ENCODE measurements at places on chromosomes 13 and 19.
A peak's percentile ranks its signal among the peaks of the same experiment; 100 is the strongest.

DNA sequence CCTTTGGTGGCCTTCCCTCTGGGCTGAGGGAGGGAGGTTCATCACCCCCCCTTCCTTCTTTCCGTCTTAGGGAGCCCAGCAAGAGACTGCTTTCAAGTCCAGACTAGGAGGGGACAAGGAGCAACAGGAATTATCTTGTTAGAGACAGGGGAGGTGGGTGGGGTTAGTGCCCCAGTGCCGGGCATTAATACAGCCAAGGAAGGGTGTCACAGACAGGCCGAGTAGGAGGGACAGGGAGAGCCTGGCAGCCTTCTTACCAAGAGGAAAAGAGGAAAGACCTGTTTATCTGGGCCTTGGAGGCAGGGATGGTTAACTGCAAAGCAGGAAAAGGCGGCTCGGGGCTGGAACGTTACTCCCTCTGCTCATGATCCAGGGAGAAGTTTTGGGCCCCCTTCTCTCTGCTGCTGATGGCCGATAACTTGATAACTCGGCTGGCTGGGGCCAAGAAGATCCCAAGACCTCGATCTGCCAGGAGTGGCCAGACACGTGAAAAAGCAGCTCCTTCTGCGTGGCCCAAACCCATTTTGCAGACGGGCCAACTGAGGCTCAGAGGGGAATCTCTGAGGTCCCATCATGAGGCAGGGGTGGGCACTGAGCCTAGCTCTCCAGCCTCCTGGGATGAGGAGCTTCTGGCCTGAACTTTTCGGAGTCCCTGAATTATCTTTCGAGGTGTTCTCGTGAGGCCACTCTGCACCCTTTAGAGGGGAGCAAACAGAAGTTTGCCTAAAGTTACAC, 79.3 kb downstream of the PTPRS start:
- DNase-seq: no peak

DNA sequence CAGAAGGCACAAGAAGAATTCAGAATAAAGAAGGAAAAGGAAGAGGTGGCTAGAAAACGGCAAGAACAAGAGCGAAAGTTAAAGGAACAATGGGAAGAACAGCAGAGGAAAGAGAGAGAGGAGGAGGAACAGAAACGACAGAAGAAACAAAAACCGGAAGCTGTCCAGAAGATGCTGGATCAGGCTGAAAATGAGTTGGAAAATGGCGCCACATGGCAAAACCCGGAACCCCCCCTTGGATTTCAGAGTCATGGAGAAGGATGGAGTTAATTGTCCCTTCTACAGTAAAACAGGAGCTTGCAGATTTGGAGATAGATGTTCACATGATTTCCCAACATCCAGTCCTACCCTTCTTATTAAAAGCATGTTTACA, 6.7 kb downstream of the CD209 start:
- no peak for DNase-seq

DNA sequence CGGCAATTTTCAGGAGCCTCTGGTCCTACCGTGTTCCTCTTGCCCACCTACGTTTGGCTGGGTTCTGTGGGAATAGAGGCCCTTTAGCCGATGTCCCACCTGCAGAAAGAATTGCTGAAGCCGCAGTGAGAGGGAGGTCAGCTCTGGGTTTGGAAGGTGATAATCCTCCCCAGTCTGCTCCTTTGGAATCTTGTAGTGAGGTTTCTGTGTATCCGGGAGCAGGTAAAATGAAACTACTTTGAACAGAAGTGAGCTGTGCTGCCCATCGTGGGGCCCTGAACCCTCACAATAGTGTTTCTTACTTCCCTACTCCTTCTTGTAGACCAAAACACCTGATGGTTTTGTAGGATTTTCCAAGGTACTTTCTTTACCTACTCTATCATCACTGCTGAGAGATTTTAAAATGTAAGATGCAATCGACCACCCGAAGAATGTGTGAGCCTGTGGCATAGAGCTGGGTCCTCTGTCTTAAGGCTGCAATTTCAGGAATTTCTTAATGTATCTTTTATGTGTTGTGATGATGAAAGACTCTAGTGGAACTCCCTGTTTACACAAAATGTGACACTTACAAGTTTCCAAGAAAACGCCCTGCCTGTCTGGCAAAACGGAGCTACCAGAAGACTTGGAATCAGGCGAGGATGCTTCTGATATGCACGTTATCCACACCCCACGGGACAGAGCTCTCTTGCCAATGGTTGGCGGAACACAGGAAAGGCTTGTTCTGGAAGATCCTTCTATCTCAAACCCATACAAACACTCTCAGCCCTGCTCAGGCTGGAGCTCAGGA, 76.1 kb downstream of the RGCC start:
- DNase-seq: no peak

- no peak for DNase-seq
Measured at GRCh38 chr19:45522010-45522941, 15.0 kb downstream of the VASP start.

GRCh38 chr13:48532256-48532505, 699 bp downstream of the RCBTB2 start:
- no peak for DNase-seq

- DNase-seq: no peak
Measured at GRCh38 chr19:43575955-43576878, 616 bp downstream of the PINLYP start.

DNA sequence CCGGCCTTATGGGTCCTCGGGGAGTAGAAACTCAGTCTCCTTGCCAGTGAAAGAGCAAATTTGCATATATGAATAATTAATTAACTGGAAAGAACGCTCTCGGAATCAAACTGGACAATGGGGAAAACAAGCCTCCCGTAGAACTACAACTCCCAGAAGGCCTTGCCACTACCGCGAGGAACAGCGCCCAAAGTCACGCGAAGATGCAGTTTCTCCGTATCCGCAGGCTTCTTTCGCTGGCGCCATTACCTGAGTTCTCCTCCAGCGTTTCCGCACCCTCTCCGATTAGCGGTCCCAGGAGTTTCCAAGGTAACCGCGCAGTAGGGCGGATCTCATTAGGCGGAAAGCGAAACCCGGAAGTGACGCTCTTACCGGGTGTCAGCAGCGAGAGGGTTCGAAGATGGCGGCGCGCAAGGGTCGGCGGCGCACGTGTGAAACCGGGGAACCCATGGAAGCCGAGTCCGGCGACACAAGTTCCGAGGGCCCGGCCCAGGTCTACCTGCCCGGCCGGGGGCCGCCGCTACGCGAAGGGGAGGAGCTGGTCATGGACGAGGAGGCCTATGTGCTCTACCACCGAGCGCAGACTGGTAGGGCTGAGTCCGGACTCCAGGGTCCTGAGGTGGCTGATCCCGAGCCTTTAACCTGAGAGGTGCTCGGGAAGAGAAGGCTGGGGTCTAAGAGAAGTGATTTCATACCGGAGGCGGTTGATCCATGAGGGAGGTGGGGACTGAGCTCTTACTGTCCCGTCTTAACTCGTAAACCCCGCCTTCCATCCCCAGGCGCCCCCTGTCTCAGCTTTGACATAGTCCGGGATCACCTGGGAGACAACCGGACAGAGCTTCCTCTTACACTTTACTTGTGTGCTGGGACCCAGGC, at the start of gene GRWD1:
GRWD1 (plus strand) TSS at position 378 of the 876 bp plus-strand sequence; CDS start at position 401, 23 bp downstream.
- peak; percentile 98 for DNase-seq

DNA sequence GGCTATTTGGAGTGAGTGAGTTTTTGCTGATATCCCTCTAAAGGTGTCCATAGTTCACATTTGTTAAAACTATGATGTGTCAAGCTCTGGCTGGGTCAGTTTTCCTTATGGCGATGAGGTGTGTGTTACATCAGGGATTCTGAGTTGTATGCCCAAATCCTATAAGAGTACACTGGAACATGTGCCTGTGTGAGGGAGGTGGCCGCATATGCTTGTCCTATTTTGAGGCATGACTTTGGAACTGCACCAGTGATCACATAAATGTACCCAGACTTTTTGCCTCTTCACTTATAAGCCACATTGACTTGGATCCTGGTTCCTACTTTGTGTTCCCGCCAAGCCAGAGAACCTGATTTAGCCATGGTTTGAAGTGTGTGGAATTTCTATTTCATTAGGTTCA, 140.3 kb upstream of the RXFP2 start:
- no peak for DNase-seq

Measured in hematopoietic multipotent progenitor cell treated with erythropoietin and hydrocortisone succinate and interleukin-3 and kit ligand, for 8 days (in vitro differentiated cells).